ENCODE measurements at places on chromosomes 4 and X.

DNA sequence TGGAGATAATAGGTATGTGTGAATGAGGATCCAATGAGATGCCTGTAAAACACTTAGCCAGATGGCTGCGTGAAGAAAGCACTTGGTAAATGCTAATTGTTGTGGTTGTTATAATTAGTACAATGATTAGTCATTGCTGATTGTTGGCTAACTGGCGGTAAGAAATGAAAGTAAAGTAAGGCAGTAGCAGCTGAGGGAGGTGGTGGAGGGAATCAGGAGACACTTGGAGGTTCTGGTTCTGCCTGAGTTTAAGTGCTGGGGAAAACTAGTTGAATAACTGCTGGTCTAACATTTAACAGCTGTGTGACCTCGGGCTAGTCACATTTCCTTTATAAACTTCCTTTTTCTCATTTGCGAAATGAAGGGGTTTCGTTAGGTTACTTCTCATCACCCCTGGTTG is 30.9 kb downstream of the CD38 start:
- no peak for DNase-seq

GRCh38 chrX:119990556-119991004 is 47.0 kb upstream of the NKAP start:
- DNase-seq = no peak

DNA sequence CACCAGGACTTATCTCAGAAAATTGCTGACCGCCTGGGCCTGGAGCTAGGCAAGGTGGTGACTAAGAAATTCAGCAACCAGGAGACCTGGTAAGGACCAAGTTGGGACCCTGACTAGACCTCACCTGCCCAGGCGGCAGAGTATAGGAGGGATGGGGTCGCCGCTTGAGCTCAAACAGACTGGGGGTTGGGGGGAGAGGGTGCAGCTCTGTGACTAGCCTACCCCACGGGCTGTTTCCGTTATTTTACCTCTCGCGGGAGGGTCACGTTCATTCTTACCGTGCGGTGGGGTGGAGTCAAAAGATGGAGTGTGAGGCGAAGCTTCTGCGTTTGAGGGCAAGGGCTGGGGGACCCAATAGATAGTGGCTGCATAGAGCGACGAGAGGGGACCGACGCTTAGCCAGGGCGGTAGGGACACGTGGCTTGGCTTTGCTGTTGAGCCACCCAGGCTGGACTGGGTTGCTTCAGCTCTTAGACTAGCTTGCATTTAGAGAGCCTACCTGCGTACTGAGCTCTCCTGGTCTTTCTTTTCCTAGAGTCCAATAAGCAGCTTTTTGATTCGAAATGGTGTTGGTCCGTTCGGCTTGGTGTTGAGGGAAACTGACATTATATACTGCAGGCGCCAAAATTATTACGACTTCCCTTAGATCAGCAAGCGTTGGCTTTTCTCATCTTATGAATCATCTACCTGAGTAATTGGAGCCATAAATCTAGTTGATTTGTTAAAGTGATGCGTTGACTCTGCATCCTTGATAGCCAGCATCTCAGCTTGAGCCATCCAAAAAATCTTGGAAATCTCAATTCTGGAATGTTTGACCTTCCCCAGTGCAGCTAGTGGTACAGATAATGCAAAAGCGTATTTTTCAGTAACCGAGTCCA is 591 bp downstream of the PRPS1 start:
- DNase-seq = peak; percentile 20

- DNase-seq = no peak
These were observed 133.7 kb downstream of the ANK2 start for GRCh38 chr4:113183032-113183605.

DNA sequence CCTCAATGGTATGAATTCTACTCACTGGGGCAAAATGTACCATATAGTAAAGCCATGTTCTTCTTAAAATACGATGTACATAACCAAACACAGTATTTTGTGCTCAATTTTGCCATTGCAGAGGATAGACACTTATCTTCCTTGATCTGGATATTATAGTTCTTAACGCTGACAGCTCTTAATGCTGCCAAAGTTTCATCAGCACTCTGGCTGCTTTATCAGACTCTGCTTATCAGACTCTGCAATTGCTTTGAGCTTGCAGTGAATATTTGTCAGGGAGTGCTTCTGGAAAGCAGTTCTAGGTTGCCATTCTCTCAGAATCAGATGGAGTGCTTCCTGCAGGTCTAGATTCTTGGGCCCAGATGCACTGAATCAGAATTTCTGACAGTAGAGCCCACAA is 863.1 kb downstream of the CCSER1 start:
- no peak for DNase-seq

GRCh38 chr4:24753519-24753918 is 41.9 kb upstream of the SOD3 start:
- DNase-seq = no peak
